Stimulated activated CD4-positive, alpha-beta T cell treated with anti-CD3 and anti-CD28 coated beads, Interleukin-15, amount 100 ng/mL, for 48 hours (primary cell): ENCODE measurements at places on chromosomes 6 and 20.
A peak's percentile ranks its signal among the peaks of the same experiment; 100 is the strongest.

GRCh38 chr6:109521080-109521479 lies 38.1 kb upstream of the ZBTB24 start:
- no peak for DNase-seq

GRCh38 chr20:20499439-20499838 lies 131.5 kb downstream of the INSM1 start:
- DNase-seq, result no peak

DNA sequence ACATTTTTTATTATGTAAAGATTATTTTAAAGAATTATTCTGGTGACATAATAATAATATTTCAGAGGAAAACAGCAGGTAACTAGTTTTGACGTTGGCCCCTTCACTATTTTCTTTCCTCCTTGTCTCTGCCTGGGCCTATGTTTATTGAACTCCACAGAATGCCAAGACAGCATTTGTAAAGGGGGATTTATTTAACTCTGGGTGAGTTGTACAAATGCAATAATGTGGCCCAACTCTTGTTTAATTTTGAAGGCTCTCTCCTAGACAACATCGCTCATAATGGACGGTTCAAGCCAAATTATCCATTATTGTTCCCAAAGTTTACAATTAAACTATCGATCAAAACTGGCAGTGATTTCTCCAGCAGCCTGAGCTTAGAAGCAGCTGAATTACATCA lies 374.3 kb upstream of the SLC35B3 start:
- DNase-seq, result no peak

- no peak for DNase-seq
Observed at GRCh38 chr6:11650025-11650696, 112.6 kb downstream of the TMEM170B start.

DNA sequence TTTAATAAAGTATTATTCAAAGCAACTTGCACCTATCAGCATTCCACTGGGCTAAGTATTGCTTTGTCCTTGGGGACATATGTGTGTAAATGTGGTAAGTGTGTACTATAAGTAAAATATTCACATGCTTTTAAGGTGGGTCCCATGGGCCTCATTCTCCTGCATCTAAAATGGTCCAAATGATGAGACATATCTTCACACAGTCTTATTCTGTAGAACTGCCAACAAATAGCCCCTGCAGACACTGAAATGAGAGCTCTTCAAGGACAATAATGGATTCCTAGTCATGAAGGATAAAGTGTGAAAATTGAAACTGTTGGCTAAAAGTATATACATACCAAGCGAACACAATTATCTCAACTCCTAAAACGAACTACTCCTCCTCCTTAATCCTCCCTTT lies 81.8 kb downstream of the SMLR1 start:
- DNase-seq, result no peak

GRCh38 chr20:19990850-19991249 lies 26.3 kb upstream of the NAA20 start:
- no peak for DNase-seq

DNA sequence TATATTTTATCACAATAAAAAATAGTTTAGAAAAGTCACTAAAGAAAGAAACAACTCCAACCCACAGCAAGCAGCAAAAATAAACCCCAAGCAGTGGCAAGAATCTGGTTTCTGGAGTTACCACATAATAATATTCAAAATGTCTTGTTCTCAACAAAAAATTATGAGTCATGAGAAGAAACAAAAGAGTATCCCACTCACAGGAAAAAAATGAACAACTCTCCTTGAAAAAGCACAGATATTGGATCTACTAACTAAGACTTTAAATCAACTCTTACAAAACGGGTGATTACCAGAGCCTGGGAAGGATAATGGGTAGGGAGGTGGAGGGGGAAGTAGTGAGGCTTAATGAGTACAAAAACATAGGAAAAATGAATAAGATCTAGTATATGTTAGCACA lies 425.6 kb downstream of the PLCB1 start:
- DNase-seq, result no peak

GRCh38 chr6:42758756-42759430 lies 13.0 kb upstream of the TBCC start:
- DNase-seq, result no peak

DNA sequence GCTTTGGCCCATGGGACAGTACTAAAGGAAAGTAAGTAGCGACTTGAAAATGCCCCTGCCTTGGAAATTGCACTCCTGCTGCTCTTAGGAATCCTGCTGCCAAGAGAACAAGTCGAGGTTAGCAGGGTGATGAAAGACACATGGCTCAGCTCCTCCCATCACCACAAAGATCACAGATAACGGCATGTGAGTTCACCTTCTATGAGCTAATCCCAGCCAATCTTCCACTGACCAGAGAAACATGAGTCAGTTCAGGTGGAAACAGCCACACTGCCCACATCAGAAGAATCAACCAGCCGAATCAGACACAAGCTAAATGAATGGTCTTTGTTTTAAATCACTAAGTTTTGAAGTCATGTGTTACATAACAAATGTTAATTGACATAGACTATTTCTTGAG lies 106.3 kb downstream of the PRKN start:
- no peak for DNase-seq

- DNase-seq, result no peak
Observed at GRCh38 chr6:10837622-10837994, 731 bp downstream of the MAK start.

DNA sequence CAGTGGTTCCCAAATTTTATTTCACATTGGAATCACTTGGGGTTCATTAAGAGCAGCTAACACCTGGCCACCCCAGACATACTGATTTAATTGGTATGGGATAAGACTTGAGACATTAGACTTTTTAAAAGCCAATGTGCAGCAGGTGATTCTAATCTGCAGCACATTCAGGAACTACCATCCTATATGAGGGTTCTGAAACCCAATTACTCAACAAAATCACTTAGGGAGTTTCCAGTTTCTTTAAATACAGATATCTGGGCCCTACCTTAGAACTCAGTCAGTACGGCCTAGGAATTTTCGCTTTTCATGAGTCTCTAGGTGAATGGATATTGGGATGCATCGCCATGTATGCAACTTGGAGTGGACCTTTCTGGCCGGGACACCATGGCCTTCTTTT lies 24.0 kb upstream of the L3MBTL3 start:
- DNase-seq, result no peak

DNA sequence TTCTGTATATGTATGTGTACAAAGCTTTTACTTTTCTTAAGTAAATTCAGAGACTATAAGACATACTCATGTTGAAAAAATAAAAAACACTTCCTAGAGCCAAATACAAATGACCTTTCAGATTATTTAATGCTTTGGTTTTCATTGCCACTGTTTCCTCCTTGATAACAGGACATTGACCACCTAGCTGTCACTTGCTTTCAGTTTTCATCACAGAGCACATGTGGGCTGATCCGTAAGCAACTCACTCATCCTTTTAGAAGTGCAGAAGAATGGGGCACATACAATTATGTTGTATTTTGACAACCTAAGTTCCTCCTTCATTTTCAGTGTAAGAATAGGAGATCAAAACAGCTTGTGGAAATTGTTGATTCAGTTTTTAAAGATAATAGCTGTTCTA lies 6.2 kb downstream of the ZBTB2 start:
- no peak for DNase-seq

GRCh38 chr6:53251033-53251672 lies 97.6 kb downstream of the ELOVL5 start:
- no peak for DNase-seq

DNA sequence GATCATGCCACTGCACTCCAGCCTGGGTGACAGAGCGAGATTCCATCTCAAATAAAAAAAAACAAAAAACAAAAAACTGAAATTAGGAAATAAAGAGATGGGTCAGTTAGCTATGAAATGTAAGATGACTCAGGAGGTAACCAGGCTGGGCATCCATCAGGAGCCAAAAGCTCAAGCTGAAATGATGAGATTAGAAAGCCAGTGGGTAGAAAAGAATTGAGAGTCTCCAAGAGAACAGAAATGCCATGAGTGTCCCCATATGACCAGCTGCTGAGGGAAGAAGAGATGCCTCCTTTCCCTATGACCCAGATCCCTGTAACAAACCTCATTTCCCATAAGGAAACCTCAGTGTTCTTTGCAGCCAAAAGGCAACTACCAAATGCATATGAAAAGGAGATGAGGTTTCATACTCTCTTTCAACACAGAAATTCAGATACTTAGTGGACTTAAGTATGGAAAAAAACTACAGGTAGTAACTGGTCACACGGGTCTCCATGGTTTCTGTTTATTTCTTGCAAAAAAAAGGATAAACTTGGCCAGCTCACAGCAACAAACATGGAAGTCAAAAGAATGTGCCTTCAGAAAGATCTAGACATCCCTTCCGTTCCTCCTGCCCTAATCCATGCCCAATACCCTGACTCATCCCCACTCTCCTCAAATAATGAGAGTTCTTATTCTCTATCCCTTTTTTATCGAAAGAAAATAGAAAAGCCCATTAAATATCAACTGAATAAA lies 8.1 kb downstream of the ARHGAP18 start:
- no peak for DNase-seq

- no peak for DNase-seq
Observed at GRCh38 chr6:136927292-136927691, 5.2 kb downstream of the SLC35D3 start.

GRCh38 chr6:111939902-111940301 lies 66.7 kb upstream of the FYN start:
- no peak for DNase-seq

GRCh38 chr6:73134588-73134987 lies 90.7 kb downstream of the KHDC1L start:
- peak; percentile 10 for DNase-seq

- no peak for DNase-seq
Observed at GRCh38 chr20:49572857-49573256, 4.9 kb upstream of the PTGIS start.

DNA sequence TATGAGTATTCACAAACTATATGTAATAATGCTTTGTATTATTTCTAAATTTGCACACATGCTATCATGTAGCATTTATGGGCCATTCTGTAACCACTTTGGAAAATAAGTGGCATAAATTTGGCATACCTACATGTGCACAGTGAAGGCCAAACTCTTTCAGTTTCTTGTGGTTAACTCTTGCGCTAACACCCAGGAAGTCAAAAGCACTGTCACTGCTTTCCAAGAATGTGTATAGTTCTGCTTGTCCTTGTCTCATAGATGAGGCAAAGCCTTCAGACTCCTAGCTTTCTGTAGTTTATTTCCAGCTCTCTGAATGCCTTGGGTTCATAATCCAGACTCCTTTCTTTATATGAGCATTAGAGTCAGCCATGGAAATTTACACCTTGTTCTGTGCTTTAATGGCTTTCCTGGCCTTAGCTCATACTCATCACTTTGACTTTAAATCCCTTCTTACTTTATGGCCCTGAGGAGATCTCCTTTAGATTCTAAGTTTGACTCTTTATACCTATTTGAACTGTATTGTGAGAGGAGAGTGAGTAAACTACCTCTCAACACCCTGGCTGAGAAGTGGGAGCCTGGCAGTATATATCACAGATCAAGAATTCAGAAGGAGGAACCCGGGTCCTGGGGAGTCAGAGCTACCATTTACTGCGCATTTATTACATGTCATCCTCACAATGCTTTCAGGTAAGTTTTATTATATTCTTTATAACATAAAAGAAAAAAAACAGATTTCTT lies 949 bp upstream of the SLC17A3 start:
- no peak for DNase-seq

DNA sequence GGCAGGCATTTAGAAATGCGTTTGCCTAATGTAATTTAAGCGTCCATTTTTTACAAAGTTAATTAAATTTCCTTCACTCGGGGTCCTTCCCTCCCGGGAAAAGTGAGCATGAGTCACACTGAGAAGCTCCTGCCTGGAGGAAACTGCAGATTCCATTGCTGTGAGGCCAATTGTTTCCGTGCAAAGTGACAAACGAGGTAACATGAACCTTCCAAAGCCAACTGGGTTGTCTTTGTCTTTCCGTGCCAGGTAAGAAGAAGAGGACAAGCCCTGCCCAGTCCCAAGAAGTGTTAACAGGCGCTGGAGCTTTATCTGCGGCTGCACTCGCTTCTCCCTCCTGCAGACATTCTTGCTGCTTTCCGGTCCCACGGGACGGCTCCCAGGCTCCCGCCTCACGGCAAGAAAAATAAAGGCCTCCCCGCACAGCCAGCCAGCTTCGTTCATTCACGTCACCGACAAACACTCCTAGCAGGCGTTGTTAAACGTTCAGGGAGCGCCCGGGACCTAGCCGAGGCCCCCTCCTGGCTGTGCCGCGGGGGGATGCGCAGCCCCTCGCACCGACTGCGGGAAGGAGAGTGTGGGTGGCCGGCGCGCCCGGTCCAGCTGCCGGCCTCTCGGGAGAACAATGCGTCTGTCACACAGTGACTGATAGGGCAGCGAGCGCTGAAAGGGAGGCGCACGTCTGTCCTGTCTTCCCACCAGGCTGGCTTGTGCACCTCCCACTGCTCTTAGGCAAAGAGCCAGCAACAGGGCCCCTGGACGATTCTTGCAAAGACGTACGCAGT lies 61.5 kb upstream of the HDDC2 start:
- DNase-seq, result no peak

GRCh38 chr6:11681770-11682169 lies 96.8 kb downstream of the ADTRP start:
- DNase-seq, result no peak

DNA sequence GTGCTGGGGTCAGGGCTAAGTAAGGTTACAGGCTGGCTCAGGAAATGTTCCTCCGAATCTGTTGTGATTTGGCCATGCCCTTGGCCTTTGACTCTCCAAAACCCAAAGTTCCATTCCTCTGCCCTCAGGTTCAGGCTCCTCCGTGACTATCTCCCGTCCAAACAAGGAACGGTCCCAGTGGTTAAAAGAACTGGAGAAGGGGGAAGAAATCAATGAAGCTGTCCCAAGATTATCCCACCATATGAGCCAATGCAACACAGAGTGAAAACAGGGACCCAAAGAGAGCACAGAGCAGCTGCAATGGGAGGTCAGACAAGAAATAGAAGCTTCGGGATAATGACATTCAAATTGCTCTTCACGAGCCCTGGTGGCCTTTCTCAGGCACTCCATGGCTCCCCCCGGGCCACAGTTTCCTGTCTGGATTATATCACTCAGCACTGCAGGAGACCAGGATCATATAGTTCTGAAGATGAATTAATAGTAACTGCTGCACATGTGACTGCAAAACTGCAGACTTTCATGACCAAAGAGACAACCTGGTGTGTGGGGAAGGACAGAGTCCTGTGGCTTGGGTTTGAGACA lies 211.3 kb downstream of the ZNF217 start:
- DNase-seq, result no peak

GRCh38 chr6:45758787-45759471 lies 256.7 kb downstream of the CLIC5 start:
- no peak for DNase-seq

- peak; percentile 19 for DNase-seq
Observed at GRCh38 chr6:85460921-85461797, 11.3 kb downstream of the NT5E start.

- DNase-seq, result no peak
Observed at GRCh38 chr6:79196912-79197311, 37.6 kb downstream of the HMGN3 start.

GRCh38 chr6:125094563-125094962 lies 59.0 kb upstream of the TPD52L1 start:
- DNase-seq, result no peak

GRCh38 chr20:11849270-11849915 lies 68.3 kb upstream of the BTBD3 start:
- DNase-seq, result no peak

- no peak for DNase-seq
Observed at GRCh38 chr20:43563429-43563828, 4.6 kb downstream of the SGK2 start.
